ENCODE measurements at places on chromosomes 5 and 9.

GRCh38 chr9:127451858-127452656 lies 747 bp downstream of the LRSAM1 start:
- H3K27ac ChIP-seq, result peak overlapping the region; percentile 95
- peak overlapping the region; percentile 96 for H3K4me3 ChIP-seq
- H3K36me3 ChIP-seq, result peaks cover 16% of the 10 kb centered on the region
- H3K4me1 ChIP-seq, result peaks cover 9% of the 10 kb centered on the region

- no peak overlapping the region for H3K27ac ChIP-seq
- no peaks in the 10 kb centered on the region for H3K27me3 ChIP-seq
- H3K36me3 ChIP-seq, result no peaks in the 10 kb centered on the region
- no peak for DNase-seq
- no peaks in the 10 kb centered on the region for H3K4me1 ChIP-seq
Observed at GRCh38 chr5:2997179-2997578, 245.7 kb upstream of the IRX2 start.

DNA sequence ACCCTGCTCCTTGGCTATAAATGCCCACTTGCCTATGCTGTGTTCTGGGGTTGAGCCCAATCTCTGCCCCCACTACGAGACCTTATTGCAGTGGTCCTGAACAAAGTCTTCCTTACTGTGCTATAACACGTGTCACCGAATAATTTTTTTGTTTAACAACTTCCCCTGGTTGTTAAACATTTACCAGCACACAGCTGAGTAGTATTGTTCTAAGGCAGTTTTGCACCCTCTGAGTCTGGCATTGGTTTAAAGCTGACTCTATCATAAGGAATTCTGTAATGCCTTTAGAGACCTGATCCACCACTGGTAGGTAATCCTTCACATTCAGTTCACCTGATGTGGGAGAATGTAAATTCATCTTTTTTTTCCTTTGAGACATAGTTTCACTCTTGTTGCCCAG lies 25.6 kb upstream of the ANKRD31 start:
- H3K27me3 ChIP-seq, result no peaks in the 10 kb centered on the region
- H3K4me3 ChIP-seq, result no peak overlapping the region
- H3K36me3 ChIP-seq, result no peaks in the 10 kb centered on the region
- peak overlapping the region; percentile 13 for H3K27ac ChIP-seq
- peaks cover 11% of the 10 kb centered on the region for H3K4me1 ChIP-seq
- DNase-seq, result peak; percentile 29

DNA sequence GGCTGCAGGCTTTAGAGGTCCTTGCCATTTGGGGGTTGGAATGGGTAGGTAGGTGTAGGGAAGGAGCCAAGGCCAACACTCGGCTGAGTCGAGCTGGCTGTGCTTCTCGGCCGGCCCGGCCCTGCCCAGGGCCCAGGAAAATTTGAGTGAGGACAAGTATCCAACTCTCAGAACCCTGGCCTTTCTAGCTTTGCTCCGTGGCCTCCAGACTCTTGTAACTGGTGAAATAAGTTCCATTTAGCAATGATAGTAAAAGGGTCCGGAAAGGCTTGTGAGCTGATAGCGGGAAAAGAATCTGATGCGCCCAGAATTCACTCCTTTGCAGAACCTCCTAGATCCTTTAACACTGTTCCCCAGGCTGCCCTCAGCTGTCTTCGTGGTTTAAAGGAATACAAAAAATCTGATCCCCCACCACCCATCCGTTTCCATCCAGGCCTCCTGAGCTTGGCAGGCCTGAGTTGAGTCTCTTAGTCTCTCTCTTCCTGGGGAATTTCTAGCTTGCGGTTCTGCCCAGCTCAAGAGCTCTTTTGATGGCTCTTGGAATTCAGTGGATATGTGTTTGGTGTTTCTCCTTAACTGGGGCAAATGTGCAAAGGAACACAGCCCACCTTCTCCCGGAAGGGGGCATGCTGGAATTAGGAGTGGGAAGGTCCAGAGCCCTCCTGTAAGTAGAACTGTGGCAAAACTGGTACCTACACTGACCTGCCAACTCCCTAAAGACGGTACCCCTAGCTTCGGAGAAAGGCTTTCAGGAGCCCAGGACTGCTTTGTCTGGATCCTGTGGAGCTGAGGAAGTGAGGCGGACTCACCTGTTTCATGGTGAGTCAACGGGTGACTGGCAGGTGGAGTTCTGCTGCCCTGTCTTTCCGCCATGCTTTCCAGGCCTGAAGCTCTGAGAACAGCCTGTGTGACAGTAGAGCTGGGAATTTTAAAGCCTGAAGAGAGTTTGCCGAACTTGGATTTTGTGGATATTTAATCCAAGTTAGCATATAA lies 1.7 kb downstream of the DMRT3 start:
- H3K27me3 ChIP-seq, result peaks cover 91% of the 10 kb centered on the region
- H3K27ac ChIP-seq, result no peak overlapping the region
- H3K4me3 ChIP-seq, result no peak overlapping the region
- DNase-seq, result no peak
- no peaks in the 10 kb centered on the region for H3K4me1 ChIP-seq

DNA sequence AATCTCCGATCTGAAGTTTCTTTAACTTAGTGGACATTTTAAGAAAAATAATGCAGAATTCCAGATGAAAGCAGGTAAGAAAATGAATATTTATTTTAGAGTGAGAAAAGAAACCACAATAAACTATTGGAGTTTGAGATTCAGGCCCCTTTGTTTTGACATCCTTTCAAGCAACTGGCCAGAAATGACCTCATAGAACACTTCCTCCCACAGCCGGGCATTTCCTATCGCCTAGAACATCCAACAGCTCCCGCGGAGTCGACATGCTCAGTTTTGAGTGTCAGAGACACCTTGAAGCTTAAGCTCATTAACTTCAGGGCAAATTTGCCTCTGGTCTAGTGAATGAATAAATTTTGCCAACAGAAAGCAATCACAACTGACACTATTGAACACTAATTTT lies 369.2 kb downstream of the TLE4 start:
- H3K27ac ChIP-seq, result no peak overlapping the region
- H3K27me3 ChIP-seq, result no peaks in the 10 kb centered on the region
- no peaks in the 10 kb centered on the region for H3K36me3 ChIP-seq
- no peak for DNase-seq

DNA sequence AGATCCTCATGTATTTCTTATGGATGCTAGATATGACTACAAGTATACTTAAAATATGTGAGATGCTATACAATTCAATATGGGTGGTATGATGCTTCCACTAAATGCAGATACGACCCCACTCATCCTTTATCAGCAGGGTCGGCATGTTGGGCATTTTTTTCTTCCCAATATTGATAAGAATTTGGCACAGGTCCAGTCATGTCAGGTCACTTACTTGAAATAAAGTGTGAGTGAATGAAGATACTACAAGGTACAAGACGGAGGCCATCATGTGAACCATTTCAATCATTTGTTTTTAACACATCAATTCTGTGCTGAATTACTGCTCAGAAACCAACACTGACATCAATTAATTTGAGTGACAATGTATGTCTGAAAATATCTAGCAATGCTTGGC lies 146.9 kb upstream of the GNA14 start:
- H3K4me3 ChIP-seq, result no peak overlapping the region
- no peaks in the 10 kb centered on the region for H3K27me3 ChIP-seq
- H3K4me1 ChIP-seq, result no peaks in the 10 kb centered on the region

All from colonic mucosa (tissue), 4 donors.